ENCODE measurements at places on chromosomes 4 and X. TPM values are rescaled to one million over a fixed set of nuclear protein-coding genes. Genes with fewer than 3 reads are reported as not detected.

GRCh38 chrX:49039598-49040375 is 3.4 kb downstream of the TFE3 start:
- DNase-seq, result peak; percentile 84

DNA sequence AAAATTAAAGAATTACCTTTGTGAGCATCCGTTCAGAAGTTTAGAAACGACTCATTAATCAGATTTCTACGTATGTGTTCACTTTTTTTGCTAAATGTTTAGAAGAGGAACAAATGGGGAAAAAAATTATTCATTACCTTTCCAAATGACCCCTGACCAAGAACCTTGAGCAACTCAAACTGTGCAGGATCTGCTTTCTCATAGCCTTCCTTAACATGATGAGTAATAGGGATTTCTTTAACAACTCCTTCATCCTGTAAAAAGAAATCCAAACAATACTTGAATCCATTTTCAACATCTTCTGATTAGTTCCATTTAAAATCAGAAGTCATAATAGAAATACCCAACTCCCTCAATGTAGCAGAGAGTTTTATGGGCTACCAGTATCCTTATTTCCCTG is 32.1 kb downstream of the RPS6KA6 start:
- DNase-seq, result no peak

DKK2 gene
- polyA plus RNA-seq, result not detected

DNA sequence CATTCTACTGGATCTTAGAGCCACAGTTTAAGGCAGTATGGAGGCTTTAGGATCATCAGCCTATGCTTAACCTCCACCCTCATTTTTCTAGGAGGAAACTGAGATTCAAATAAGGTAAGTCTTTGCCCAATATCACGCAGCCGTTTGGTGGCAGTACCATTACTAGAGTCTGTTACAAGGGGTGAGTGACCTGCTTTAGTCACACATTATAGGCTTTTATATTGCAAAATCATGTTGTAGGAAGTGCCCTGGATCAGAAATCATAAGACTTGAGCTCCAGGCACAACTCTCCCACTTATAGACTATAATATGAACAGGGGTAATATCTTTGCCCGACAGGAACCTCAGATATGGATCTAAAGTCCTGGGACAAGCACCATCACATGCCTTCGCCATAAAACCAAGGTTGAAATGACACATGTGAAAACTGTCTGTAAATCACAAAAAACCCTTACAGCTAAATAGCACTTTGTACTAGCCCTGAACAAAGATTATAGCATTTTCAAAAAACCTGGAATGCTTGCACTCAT is 19.2 kb downstream of the HPSE start:
- DNase-seq, result no peak

DNA sequence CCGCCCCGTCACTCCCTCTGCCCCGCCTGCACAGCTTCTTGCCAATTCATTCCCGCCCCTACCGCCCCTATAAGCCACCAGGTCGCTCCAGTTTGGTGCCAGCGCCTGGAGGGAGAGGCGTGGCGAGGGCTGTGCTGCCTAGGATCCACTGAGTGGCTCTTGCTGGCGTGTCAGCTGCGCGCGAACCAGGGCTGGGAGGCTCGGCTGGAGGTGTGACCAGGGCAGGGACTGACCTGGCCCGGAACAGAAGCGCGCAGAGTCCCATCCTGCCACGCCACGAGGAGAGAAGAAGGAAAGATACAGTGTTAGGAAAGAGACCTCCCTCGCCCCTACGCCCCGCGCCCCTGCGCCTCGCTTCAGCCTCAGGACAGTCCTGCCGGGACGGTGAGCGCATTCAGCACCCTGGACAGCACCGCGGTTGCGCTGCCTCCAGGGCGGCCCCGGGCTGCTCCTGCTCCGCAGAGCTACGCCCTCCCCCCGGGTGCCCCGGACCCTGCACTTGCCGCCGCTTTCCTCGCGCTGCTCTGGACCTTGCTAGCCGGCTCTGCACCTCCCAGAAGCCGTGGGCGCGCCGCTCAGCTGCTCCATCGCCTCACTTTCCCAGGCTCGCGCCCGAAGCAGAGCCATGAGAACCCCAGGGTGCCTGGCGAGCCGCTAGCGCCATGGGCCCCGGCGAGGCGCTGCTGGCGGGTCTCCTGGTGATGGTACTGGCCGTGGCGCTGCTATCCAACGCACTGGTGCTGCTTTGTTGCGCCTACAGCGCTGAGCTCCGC is at the start of gene GPR78:
GPR78 (plus strand) TSS at position 72 of the 773 bp plus-strand sequence; CDS start at position 663, 591 bp downstream.
- peak; percentile 33 for DNase-seq

NOP14 gene
- polyA plus RNA-seq, result 29.3 TPM

DNA sequence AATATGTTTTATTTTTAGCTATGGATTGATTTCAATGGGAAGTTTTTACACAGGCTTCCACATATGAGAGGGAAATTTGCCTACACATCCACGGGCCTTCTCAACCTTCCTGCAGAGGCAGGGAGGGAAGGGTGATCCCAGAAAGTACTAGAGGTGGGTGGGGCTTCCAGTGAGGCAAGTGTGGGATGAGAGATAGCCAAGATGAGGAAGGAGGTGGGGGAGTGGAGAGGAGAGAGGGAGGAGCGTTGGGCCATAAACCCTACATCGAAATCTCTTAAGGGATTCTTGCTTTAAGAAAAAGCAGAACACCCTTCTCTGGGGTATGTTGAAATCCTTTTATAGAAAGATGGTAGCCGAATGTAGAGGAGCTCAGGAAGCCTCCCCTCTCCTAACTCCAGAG is 19.0 kb downstream of the NKX6-1 start:
- no peak for DNase-seq

RNF175 gene
- polyA plus RNA-seq, result not detected

DNA sequence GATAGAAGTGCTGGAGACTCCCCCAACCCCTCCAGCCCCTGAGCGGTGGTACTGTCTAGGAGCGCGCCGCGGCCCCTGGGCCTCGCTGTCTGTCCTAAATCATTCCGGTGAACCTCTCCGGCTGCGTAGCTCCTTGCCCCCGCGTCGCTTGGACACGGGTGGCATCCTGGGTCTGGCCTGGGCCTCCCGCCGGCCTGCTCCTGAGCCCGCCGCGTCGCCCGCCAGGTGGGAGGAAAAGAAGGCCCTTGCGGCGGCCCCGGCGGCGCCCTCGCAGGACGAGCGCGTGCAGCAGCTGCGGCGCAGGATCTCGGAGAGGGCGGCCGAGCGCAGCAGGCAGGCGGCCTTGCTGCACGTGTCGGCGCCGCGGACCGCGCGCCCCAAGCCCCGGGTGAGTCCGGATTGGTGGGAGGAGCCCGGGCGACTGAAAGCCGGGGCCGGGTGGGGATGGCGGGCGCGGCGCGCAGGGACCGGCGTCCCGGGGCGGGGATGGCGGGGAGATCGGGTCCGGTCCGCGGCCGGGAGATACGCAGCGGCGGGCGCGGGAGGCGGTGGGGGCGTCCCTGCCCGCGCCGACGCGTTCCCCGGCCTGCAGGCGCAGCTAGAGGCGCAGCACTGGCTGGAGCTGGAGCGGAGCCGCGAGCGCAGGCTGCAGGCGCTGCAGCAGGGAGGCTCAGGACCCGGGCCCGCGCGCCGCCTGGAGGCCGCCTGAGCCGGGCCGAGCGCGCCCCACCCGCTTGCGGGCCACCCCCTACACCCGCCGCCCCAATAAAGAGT is 6.5 kb upstream of the RNF4 start:
- peak; percentile 65 for DNase-seq

GRCh38 chrX:10557166-10557565 is 63.2 kb downstream of the MID1 start:
- no peak for DNase-seq

DNA sequence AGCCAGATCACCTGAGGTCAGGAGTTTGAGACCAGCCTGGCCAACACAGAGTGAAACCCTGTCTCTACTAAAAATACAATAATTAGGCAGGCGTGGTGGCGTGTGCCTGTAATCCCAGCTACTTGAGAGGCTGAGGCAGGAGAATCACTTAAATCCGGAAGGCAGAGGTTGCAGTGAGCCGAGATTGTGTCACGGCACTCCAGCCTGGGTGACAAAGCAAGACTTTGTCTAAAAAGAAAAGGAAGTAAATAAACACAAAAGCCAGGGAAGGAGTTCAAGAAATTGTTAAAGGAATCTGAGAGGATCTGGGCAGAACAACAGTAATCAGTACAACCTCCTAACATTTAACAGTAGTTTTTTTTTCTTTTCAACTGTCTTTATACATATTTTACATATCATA is 48.7 kb upstream of the ARHGEF6 start:
- no peak for DNase-seq

FRG2 gene
- polyA plus RNA-seq, result not detected

- no peak for DNase-seq
Measured at GRCh38 chr4:170271723-170272122, 182.0 kb upstream of the AADAT start.
